ENCODE measurements at places on chromosomes 11 and 22.
A peak's percentile ranks its signal among the peaks of the same experiment; 100 is the strongest.

GRCh38 chr11:123797541-123797940 is 8.6 kb downstream of the OR6M1 start:
- no peak for DNase-seq

- no peak for DNase-seq
These were observed 781 bp downstream of the TCIRG1 start for GRCh38 chr11:68039526-68040086.

GRCh38 chr11:19605520-19606371 is 106.9 kb upstream of the NAV2 start:
- no peak for DNase-seq

- no peak for DNase-seq
These were observed 21.7 kb upstream of the PDGFB start for GRCh38 chr22:39266398-39267030.

DNA sequence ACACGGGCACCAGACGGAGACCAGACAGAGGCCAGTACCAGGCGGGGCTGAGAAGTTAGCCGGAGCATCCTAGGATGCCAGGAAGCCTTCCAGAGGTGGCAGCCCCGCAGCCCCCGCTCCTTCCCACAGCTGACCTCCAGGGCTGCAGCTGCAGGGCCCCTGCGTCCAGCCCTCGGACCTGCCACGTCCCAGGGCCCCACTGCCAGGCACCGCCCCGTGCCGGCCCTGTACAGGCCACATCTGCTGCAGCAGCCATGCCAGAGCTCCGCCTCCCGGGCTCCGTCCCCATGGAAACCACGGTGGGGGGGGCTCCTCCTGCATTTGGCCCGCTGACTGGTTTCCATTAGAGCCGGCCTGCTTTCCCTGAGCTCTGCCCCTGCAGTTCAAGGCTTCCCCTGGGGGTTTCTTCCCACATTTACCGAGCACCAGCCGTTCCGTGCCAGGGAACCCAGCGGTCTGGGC is 62.5 kb upstream of the PPARA start:
- DNase-seq, result peak; percentile 71

- no peak for DNase-seq
These were observed 202.6 kb upstream of the TMEM45B start for GRCh38 chr11:129613071-129613470.

DNA sequence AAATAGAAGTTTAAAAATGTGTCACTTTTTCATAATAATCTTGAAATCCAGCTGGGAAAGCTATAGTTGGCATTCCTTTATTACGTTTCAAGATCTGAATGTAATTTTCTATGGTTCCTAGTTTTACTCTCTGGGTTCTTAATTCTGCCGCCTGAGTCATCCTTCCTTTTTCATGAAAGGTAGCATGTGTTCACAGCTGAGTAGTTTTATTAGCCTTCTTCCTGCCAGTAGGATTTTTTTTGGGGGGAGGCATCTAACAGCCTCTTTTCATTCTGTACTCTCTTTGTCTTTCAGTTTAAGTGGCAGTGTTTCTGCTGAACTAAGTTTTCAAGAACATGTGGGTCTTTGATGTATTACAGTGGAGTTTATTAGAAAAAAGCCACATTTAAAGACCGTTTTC is 36.5 kb downstream of the OR2AG2 start:
- DNase-seq, result peak; percentile 96

DNA sequence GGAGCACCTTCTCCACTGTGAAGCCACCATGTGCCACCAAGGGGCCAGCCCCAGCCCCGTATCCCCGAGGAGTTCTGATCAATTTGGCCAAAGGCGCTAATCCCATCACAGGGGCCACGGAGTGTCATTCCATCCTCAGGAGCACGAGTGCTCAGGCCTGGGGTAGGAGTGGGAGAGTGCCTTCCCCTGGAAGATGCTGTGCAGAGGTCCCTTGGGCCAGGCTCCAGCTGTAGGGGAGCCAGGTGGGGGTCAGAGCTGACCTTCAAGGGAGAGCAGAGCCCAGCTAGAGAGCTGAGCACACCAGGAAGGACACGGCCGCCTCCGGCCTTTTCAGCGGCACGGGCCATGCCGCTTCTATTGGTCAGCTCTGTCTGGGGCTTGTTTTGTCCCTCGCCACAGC is 1459.9 kb downstream of the BRD1 start:
- DNase-seq, result no peak

DNA sequence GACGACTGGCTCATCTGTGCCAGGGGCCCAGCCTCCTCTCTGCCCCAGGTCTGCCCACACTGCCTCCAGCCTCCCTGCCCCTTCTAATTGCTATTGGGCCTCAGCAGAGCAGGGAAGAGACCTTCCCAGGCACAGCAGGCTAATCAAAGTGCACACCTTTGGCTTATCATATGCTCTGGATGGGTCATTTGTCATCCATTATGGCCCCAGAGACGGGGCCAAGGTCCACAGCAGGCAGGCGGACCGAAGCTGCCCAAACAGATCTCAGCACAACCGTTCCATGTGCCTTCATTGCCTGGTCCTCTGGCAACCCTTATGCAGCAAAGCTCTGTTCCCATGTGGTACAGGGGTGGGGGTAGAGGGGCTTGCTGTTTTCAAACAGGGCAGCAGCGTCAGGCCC is 66.6 kb downstream of the TP53I11 start:
- no peak for DNase-seq

- no peak for DNase-seq
These were observed 20.7 kb downstream of the DIXDC1 start for GRCh38 chr11:111957663-111958444.

DNA sequence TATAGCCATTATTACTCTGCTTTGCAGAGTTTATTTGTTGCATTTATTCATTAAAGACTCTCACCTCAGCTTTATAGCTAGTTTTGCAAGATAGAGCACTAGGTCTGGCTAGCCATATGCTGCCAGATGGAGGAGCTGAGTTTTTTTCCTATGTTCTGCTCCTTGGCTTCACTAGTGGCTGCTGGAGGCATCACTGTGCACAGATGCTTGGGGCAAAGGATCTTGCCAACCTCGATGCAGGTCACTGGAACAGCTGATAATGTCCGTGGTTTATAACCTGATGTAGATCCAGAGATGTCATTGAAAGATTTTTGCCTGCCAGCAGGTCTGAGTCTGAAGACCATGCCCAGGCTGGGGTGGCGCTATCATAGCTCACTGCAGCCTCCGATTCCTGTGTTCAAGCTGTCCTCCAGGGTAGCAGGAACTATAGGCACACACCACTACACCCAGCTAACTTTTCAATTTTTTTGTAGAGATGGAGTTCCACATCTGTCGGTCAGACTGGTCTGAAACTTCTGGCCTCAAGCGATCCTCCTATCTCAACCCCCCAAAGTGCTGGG is 63.2 kb downstream of the PACS1 start:
- DNase-seq, result no peak

- DNase-seq, result no peak
These were observed 14.0 kb upstream of the SLC43A3 start for GRCh38 chr11:57440744-57441414.

GRCh38 chr11:2235588-2236326 is 34.6 kb downstream of the ASCL2 start:
- no peak for DNase-seq

DNA sequence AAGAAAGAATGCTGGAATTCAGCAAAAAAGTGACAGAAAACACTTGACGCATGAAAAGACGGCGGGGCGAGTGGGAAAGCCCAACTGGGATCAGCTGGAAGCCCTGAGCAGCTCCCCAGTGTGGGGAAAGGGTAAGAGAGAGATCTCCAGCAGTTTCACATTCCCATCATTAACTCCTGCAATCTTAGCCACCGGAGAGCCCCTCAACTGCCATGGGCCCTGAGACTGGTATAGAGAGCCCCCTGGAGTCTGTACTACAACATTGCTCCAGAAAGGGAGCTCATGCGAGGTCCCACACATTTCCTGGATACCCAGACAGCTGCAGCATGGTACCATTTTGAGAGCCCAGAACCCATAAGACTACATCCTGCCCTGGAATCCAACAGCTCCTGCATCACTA is 31.1 kb downstream of the MRGPRX4 start:
- DNase-seq, result peak; percentile 59

DNA sequence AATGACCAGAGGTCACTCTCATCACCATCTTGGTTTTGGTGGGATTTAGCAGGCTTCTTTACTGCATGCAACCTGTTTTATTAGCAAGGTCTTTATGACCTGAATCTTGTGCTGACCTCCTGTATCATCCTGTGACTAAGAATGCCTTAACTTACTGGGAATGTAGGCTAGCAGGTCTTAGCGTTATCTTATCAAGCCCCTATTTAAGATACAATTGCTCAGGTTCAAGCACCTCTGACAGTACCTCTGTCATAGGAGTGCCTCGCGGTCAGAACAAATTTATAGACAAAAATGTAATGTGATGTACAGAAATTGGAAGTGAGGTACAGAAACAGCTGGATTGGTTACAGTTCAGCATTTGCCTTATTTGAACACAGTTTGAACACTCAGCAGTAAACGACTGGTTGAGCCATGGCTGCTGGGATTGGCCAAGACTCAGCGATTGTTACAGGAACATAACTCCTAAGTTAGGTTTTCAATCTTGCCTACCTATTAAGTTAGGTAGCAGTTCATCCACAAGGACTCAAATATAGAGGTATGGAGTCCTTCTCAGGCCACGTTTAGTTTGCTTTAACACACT is 16.1 kb upstream of the TMEM123 start:
- no peak for DNase-seq

DNA sequence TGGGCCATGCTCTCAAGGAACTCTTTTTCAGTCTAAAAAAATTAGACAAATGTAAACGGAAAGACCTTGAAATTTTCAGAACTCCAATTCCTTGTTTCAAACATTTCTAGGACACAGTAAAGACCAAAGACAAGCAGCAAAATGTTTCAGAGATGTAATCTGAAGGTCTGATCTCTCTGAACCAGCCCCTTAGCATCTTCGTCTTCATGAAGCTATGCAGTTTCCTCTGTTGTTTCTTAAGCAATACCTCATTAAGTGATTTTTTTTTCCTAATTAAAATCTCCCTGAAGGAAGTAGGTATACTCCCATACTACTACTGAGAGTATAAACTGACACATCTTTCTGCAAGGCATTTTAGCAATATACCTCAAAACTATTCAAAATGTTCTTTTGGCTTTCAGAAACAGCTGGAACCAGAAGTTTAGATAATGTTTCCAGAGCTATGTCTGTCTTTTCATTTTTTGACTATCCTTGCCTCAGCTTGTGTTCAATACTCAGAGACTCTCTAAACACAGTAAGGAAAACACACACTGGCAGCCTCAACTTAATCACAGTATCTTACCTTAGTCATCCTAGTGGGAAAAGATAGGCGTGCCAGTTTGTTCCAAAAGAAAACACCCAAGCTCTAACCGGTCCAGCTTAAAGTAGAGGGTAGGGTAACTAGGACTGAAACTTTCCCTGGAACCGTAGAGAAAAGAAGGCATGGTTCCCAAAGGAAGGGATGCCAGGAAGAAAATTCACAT is 25.1 kb downstream of the SBF2 start:
- DNase-seq, result no peak

GRCh38 chr11:99718291-99718690 is 697.5 kb downstream of the CNTN5 start:
- DNase-seq, result no peak

DNA sequence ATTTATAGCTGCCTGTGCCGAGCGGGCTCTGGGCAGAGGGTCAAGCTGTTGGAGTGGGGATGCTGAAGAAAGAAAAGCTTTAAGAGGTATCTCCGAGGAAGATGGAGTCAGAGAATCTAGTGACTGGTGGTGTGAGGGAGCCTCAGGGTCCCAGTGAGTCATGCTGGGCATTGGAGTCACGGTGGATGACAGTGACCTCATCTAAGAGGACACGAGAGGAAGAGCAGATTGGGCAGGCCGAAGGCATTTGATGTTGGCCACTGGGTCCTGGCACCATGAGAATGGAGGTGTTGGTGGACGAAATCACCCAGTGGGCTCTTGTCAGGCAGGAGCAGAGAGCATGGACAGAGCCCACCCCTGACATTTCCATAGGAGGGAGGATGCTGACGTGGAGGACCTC is 68.4 kb downstream of the TBC1D22A start:
- no peak for DNase-seq

- no peak for DNase-seq
These were observed 950.3 kb upstream of the CCDC90B start for GRCh38 chr11:84236436-84236835.

- no peak for DNase-seq
These were observed 69.9 kb downstream of the PTPRJ start for GRCh38 chr11:48050304-48050703.

GRCh38 chr11:134024420-134025081 is 44.3 kb upstream of the JAM3 start:
- DNase-seq, result no peak

DNA sequence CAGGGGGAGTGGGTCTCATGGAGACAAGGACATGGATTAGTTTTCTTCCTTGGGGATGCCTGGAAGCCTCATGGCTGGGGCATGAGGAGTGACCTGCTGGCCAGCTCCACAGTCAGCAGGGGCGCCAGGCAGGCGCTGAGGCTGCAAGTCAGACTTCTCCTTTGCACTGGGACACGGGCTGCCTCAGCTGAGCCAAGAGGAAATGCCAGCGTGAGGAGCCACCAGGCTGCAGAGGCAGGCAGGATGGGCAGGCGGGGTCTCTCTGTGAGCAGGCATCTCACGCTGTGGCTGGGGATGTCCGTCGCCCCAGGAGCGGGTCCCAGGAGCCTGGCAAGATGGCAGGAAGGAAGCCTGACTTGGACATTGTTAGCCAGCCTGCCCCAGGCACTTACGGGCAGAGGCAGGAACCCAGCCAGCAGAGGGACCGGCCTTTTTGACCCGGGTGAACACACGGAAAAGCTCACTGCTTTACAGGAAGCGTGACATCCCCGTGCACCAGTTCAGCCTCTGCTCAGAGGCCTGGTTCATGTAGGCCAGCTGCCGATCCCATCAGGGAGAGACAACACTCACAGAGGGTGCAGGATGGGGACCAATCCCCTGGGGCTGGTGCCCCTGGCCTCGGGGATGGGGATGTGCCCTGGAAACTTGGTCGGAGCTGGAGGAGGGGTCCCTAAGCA is 10.2 kb downstream of the GNB1L start:
- no peak for DNase-seq

DNA sequence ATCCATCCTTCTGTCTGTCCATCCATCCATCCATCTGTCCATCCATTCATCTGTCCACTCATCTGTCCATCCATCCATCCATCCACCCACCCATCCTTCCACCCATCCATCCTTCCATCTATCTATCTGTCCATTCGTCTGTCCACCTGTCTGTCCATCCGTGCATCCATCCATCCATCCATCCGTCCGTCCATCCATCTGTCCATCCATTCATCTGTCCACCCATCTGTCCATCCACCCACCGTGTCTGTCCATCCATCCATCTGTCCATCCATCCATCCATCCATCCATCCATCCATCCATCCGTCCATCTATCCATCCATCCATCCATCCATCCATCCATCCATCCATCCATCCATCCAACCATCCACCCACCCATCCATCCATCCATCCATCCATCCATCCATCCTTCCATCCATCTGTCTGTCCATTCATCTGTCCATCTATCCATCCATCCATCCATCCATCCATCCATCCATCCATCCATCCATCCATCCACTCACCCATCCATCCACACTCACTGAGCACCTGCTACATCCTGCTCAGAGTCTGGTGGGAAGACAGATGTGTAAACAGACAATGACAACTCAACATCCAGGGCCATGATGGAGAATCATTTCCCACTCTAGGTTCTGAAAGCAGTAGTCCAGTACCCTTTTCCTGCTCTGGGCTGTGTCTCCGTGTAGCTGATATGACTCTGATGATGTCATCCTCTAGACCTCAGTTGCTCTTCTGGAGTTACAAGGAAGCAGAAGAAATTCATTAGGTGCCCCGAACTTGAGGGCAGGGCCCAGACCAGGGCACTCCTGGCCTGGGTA is 30.8 kb upstream of the MYEOV start:
- no peak for DNase-seq
